Stimulated activated CD4-positive, alpha-beta T cell treated with anti-CD3 and anti-CD28 coated beads, Interleukin-15, amount 100 ng/mL, for 1 hour (primary cell): ENCODE measurements at places on chromosomes 6 and 20.
A peak's percentile ranks its signal among the peaks of the same experiment; 100 is the strongest.

GRCh38 chr6:3484192-3484591 is 27.3 kb upstream of the SLC22A23 start:
- no peak for DNase-seq

DNA sequence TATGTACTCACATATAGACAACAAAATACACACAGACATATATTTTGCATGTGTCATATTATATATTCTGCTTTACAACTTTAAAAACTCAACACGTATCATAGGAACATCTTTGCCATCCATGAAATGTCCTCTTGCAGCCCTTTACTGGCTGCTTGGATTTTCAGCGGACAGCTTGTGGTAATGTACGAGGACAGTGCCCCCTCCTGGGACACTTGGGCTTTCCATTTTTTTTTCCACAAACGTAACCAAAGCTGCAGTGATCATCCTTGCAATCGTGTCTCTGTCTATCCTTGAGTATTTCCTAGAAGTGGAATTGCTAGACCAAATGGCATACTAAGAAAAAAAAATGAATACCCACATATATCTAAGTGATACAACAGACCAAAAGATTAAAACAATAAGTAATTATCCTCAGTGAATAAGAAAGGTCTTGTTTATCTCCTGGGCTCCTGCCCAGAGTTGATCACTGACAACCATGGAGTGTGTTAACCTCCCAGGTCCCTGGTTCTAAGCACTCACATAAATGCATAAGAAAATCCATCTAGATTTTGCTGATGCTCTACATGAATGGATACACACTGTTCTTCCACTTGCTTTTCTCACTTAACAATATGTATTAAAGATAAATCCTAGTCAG is 18.1 kb downstream of the BPI start:
- DNase-seq: no peak

- DNase-seq: no peak
These were observed 36.0 kb downstream of the ATXN1 start for GRCh38 chr6:16725145-16725864.

DNA sequence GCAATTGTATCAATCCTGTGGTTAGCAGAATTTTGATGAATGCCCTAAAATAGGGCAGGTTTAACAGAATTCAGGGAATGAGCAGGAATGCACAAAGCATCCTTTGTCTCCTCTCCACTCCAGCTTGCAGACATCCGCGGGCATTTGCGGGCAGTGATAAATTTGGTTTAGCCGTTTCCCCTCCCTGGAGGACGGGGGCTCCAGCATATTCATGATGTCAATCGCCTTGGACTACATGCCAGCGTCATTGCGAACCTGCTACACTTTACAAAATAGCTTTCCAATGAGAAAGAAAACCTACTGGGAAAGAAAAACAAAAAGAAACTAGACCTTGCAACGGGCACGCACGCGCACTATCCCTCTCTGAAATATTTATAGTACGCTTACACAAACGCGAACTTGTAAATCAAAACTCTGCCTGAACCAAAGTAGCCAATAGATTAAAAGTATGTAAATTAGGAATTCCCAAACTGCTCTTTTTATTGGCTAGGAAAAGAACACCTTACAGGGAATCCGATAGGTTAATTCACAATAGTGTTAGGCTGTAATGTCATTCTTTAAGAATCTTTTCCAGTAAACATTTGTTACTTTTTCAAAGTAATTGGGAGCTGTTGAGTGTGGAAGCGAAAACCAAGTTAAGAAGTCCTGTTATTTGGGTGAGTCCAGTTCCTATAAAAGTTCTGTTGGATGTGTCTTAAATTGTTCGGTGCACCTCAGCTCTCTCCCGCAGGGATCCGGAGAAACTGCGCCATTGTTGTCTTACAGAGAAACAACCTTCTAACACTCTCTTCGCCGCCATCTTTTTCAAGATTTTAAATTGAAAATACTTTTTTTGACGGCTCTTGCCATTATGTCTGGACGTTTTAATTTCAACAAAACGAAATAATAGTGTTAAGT is 136.7 kb downstream of the HFE start:
- peak; percentile 29 for DNase-seq

DNA sequence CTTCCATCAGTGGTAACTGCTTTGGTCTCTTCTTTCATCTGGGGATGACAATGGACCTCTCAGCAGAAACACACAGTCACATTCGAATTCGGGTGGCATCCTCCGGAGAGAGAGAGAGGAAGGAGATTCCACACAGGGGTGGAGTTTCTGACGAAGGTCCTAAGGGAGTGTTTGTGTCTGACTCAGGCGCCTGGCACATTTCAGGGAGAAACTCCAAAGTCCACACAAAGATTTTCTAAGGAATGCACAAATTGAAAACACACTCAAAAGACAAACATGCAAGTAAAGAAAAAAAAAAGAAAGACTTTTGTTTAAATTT is 6.1 kb downstream of the EDN1 start:
- no peak for DNase-seq
